ENCODE measurements at places on chromosomes 2 and 18.

GRCh38 chr2:98743835-98744234 lies 12.9 kb upstream of the MGAT4A start:
- DNase-seq, result no peak

DNA sequence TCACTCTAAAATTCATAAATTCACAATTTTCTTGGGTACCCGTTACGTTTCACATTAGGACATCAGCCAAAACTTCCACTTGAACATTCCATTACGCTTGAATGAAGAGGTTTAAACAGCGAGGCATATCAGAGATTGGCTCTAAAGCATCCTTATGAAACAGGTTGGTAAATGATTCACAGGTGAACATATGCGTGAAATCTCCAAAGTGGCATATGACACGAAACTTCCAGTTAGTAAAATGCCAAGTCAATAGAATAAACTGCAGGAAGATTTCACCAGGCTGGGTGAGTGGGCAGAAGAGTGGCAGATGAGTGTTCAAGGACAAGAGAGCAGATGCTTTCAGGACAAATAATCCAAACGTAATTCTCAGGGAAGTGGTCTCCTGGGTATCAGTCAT lies 33.9 kb upstream of the GLS start:
- DNase-seq, result no peak

DNA sequence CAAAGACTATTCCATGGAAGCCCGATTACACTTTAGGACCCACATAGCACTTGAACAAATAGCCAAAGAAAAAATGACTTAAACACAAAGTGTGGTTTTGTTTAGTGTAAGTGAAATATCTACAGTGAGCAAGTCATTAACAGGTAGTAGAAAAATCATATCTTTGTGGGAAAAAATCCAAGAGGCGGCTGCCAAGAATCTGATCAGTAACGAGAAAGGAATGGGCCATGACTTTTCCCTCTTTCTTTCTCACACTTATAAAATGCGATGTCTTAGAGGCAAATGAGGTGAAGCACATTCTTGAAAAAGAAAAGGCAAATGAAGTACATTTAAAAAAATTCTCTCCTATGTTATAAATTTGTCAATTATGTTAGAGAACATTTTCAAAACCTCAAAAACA lies 12.9 kb upstream of the GEMIN6 start:
- DNase-seq, result no peak

DNA sequence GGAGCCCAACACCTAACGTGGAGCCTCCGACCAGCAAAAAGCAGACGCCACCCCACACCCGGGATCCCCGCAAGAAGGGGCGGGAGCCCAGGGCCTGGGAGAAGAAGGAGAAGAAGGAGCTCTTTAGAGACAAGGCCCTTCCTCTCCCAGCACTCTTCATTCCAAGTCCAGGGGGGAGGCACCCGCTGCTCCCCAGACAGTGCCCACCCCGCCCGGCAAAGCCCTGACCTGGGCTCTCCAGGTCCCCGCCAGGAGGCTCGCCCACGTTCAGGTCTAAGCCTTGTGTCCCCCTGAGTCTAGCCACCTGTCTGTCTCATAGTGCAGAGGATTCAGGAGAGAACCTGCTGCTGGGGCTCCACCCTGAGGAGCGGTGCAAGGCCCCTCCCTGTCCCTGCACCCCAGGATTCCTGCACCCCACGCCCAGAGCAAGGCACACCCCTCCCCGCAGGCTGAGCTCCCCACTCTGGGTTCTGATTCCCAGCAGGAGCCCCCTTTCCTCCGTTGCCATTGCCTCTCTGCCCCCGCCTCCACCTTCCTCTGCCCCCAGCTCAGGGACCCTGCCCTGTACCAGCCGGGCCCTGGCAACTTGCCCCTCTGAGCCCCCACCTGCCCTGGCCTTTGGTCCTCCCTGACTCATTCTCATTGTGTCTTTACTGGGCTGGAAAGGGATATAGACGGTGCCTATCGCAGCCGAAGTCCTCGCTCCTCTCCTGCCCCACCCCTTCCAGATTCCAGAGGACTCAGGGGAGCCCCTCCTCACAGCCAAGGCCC lies 33.5 kb upstream of the GPC1 start:
- DNase-seq, result no peak

GRCh38 chr2:64338910-64339500 lies 115.0 kb upstream of the LGALSL start:
- DNase-seq, result peak; percentile 62

- DNase-seq, result no peak
These were observed 215.3 kb upstream of the APCDD1 start for GRCh38 chr18:10239103-10239502.

GRCh38 chr18:57480733-57481132 lies 45.6 kb downstream of the ONECUT2 start:
- no peak for DNase-seq

DNA sequence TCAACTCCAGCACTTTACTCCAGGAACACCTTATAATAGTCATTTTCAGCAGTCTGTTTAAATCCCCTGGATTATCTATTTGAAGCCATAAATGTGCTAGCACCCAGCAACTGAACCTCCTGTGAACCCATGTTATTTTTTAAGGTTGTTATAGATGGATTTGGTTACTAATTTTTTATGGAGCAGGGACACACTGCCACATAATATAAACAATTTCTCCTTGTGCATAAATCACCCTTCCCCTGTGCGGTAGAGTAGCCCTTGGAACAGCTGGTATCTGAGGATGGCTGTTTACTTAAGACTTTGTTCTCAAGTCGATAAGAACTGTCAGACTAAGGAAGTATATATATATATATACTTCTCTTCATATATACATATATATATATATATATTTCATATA lies 367.4 kb downstream of the EPHA4 start:
- no peak for DNase-seq

GRCh38 chr2:231084565-231084964 lies 27.9 kb downstream of the PSMD1 start:
- DNase-seq, result no peak

GRCh38 chr2:67137699-67138098 lies 259.4 kb upstream of the ETAA1 start:
- DNase-seq, result no peak

- no peak for DNase-seq
These were observed 312.7 kb downstream of the TCF4 start for GRCh38 chr18:55275039-55275901.

GRCh38 chr2:119517433-119517832 lies 6.8 kb downstream of the SCTR start:
- peak; percentile 9 for DNase-seq

DNA sequence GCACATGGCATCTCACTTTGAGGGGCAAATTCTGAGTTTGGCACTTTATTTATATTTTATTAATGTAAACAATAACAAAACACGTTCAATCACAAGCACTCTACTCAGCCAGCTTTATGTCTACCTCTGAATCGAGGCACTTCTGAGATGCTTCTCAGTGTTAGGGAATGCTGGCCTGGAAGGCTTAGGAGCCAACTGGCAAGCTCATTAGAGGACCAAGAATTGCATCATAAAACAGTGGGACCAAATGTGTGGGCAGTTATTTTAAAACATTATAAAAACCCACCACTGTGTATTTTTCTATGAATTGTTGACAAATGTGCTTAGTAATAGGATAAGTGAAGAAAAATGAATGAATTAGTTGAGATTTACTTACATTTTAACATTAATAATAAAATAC lies 46.8 kb upstream of the SMIM21 start:
- DNase-seq, result no peak

DNA sequence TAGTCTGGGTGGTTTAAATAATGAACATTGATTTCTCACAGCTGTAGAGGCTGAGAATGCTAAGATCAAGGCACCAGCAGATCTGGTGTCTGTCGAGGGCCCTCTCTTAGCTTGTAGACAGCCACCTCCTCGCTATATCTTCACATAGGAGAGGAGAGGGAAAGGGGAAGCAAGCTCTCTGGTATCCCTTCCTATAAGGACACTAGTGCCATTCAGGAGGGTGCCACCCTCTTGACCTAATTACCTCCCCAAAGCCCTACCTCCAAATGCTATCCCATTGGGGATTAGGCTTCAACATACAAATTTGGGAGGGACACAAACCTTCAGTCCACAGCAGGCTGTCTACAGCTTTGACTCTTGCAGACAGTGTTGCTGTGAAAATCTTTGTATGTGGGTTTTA lies 76.7 kb downstream of the BOLA3 start:
- DNase-seq, result no peak

- no peak for DNase-seq
These were observed 8.7 kb downstream of the KLHL29 start for GRCh38 chr2:23393722-23394121.

- DNase-seq, result no peak
These were observed 868.5 kb downstream of the RNF144A start for GRCh38 chr2:7785700-7786099.

GRCh38 chr2:189231719-189232323 lies 52.3 kb upstream of the COL5A2 start:
- DNase-seq, result no peak

DNA sequence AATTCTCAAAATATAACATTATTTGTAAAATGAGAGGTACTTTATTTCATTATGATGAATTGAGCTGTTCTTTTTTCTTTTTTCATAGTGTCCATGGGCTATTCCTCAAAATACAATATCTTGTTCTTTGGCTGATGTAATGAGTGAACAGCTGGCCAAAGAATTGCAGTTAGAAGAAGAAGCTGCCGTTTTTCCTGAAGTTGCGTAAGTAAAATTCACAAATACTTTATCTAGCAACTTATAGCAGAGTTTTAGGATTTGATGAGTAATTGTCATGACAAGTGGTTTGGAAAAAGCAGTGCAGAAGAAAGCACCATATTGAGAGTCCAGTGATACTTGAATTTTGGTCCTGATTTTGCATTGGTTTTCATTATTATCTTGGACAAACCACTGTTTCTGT lies 9.8 kb downstream of the RIOK3 start:
- DNase-seq, result no peak

GRCh38 chr2:85998071-85998991 lies 107.4 kb downstream of the POLR1A start:
- DNase-seq, result no peak

- DNase-seq, result no peak
These were observed 249.2 kb upstream of the MEX3C start for GRCh38 chr18:51446571-51447210.

DNA sequence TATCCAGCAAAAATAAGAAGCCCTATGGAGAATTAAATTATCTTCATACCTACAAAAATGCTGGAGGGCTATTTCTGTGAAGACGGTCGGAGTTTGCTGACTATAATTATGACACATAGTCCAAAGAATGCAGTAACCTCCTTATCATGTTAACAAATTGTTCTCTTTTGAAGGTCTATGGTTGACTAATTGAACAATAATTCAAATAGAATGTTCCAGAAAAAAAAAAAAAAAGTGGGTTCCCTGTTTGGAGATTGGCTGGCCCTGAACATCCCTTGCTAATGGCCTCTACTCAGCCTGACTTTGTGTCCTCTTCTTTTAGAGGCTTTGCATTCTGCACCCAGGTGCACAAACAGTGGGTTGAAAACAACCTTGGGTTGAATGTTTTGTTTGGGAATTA lies 82.8 kb upstream of the CCBE1 start:
- DNase-seq, result no peak

DNA sequence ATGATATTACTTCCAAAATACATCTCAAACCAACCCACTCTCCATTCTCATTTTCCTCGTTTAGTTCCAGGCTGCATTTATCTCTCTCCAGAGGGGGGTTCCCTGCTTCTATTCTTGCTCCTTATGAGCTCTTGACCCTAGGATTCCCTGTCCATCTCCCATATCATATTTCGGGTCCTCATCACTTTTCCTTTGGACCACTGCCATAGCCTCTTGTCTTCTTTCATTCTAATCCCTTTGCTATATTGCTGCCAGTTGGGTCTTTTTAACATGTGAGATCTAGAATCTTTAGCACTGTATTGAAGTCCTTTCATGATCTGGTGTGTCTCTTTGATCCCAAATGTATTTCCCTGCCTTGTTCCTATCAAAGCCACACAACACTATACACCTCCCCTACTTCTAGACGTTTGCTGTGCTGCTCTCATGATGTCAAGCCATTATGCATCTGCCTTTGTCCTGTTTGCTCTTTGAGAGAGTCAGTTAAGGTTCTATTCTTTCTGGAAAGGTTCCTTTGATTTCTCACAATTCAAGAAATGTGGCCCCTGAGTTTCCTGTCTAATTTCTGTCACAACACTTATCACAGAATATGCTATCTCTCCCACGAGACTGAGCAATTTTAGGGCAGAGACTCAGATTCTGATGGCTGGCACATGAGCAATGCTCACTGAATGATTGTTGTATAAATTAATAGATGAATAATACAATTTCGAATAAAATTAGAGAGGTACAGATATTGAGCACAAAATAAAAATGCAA lies 43.2 kb upstream of the SESTD1 start:
- DNase-seq, result no peak

- DNase-seq, result no peak
These were observed 423.6 kb downstream of the ZNF521 start for GRCh38 chr18:24928301-24928878.

- DNase-seq, result no peak
These were observed 24.7 kb downstream of the RND3 start for GRCh38 chr2:150462770-150463169.

- DNase-seq, result no peak
These were observed 35.0 kb upstream of the GLI2 start for GRCh38 chr2:120700659-120701058.

- DNase-seq, result no peak
These were observed 190.4 kb downstream of the PLCL1 start for GRCh38 chr2:197994751-197995150.

- DNase-seq, result no peak
These were observed 126.7 kb downstream of the TWIST2 start for GRCh38 chr2:238974501-238975166.

DNA sequence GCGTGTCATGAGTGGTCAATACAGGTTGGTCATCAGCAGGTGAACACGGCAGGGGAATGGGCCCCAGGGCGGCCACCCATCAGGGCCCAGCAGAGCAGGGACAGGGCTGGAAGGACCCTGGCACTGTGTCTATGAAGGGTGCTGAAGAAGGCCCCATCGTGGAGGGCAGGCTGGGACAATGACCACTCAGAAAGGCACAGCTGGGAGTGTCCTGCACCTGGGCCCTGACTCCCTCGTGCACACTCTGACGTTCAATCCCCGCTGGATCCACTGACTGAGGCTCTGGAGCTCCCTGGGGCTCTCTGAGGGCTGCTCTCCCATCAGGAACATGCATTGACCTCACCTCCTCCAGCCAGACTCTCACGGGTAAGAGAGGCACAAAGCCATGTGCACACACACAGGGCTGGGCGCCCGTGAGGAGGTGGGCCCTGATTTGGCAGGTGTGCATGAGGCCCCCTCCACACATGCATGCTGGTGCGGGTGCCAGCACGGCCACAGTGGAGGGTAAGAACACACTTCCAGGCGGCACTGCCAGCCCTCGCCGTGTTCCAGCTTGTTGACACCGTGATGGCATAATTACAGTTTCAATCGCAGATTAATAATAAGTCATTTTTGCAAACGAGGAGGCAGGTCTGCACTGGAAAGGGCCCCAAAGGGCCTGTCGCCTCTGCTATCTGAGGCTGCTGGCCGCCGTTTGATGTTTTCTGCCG lies 58.5 kb downstream of the SMAD7 start:
- DNase-seq, result no peak

DNA sequence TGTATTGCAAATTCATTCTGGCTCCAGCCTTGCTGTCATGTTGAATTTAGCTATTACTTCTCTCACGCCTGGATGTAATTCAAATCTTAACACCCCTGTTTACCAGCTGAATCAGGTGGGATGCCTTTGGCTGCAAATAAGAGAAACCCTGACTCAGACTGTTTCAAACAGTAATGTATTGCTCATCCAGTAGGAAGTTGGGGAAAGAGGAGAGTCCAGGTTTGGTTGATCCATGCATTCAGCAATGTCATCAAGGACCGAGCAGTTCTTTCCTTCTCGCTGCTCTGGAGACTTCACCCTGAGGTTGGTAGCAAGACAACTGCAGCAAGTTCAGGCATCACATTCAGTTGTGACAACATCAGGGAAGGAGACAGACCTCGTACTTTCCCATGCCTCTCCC lies 6.4 kb upstream of the DARS1 start:
- DNase-seq, result no peak
